Effector memory CD4-positive, alpha-beta T cell (primary cell): ENCODE measurements at places on chromosomes 7 and 10.

DNA sequence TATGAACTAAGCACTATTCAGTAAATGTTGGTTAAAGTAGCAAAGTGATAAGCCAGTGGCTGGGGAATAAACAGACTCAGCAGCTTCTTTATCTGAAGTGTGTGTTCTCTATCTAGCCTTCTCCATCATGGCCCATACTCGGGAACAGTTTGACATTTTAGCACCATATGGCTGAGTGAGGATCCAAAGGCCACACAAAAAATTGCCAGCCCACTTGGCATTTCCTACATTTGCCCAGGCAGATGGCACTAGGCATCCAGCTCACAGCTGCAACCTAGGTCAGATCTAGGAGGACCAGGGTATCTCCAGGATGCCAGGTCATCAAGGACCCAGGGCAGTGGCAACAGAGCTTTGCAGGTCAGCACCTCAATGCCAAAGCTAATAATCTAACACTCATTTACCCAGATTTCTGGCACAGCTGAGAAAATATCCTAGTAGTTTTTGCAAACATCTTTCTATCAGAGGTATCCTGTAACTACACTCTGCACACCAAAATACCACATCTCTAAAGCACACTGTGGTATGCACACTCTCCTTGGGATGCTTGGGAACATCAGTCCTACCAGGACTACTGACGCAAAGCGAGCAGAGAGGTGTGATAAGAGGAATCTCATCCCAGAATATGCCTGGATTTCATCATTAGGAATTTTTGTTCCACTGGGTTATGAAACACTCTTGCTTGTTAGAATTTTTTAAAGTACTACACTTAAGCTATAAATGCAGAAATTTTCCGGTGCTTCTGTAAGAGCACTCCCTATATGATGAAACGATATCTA, 61.7 kb downstream of the DOCK4 start:
- no peak for DNase-seq

GRCh38 chr7:140219672-140220524, 43.1 kb upstream of the KDM7A start:
- DNase-seq = no peak

- no peak for DNase-seq
These were observed 1.2 kb downstream of the GPNMB start for GRCh38 chr7:23247603-23248335.

GRCh38 chr7:55026867-55027490, 8.2 kb downstream of the EGFR start:
- DNase-seq = no peak

DNA sequence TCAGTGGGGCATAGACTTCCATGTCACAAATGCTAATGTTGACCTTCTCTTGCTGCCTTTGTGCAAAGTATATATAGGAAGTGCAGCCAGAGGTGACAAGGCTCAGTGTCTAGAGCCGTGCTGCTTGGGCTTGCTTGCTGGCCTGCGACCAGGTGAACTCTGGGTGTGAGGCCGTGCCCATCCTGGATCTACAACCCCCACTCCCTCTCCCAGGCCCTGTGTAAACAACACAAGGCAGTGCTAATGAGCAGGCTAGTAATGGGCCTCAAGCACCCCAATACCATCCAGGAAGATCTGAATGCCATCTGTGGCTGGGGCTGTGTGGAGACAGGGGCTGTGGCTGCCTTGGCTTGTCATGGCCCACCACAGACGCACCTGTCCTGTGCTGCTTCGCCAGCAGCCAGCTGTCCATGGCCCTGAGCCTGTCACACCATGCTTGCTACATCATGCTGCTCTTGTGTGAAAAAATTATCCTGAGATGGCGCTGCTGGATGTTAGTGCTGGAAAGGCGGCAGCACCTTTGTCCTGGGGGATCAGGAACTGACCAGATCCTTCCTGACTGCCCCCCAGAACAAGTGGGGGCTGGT, 107.6 kb upstream of the ZNF92 start:
- no peak for DNase-seq

DNA sequence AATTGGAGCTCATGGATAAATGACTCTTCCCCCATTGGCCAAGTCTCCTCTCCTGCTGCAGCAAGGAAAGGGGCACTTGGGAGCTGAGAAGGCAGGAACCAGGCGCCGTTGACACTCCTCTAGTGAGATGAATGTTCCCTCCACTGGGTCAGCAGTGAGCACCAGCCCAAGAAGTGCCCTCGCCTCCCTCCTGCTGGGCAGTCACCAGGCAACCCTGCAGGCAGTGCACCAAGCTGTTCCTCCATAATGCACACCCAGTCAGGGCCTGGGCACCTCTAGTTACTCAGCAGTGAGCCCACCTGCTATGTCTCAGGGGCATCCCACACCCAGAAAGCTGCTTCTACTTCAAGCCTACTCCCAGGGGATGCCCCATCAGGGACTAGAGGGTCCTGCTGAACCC, 84.3 kb downstream of the KCNMA1 start:
- DNase-seq = no peak

GRCh38 chr7:130350945-130351790, 6.6 kb downstream of the CPA5 start:
- no peak for DNase-seq

DNA sequence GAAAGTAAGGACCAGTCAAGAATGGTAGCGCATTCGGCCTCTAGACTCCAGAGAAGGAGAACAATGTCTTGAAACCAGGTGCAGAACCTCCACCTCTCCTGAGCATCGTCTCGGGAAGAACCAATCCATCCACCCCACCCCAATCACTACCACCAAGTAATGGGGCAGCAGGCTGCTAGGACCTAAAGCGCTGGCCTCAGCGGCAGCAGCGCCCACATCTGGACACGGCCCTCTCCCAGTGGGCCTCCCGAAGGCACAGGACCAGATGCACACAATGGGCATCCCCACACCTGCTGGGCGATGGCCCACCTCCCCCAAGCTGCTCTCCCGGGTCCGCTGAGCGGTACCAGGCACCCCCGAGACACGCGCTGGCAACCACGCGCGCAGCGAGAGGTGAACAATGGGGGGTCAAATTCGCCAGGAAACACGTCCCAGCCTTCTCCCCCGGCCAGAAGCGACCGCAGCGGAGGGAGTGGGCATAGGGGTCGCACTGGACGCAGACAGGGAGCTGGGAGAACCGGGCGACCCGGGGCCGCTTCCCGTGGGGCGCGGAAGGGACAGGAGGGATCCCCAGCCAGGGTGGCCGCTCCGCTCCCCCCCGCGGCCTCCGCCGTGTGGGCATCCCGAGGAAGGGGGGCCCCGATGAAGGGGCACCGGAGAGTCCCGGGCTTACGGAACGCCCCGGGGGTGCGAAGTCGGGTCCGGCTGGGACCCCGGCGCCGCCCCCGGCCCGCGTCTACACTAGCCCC, 506 bp downstream of the CTTNBP2 start:
- DNase-seq = no peak

- no peak for DNase-seq
These were observed 30.1 kb downstream of the CNNM2 start for GRCh38 chr10:102948176-102948575.

DNA sequence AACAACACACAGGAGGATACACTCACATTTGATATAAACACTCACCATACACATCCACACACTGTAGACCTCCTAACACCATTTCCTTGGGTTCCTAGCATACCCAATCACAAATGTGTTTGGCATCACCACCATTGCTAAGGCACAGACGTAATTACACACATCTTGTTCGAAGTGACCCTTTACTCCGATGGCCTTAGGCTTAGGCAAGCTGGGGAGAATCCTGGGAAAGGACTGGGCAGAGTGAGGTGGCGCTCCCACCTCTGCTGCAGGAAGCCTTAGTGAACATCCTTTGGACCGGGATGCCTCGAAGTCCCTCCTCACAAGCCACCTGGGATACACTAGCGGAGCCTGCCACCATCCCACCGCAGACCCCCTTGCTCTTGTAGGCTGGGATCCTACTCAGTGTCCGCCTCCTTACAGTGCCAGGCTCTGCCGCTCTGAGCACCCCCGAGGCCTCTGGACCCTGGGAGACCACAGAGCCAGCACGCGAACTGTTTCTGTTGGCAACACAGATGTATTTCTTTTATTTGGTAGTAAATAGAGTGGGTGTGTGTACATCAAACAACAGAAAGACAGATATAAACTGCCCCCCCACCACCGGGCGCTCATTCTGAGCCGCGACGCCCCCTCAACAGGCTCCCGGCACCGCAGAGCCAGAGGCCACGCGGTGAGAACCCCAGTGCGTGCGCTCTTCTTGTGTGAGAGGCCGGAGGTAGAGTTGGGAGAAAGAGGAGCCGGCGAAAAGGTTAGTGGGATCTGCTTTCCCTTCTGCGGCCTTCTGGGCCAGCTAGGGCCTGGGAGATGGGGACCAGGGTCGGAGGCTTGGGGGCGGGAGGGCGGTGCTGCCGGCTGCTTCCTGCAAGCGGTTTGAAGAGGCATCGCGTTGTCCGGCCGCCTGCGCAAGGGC, 5.9 kb upstream of the HMX2 start:
- DNase-seq = no peak

- DNase-seq = no peak
These were observed 4.7 kb upstream of the NOS3 start for GRCh38 chr7:150986099-150986512.

GRCh38 chr7:39294022-39294421, 272.2 kb upstream of the YAE1 start:
- DNase-seq = no peak

DNA sequence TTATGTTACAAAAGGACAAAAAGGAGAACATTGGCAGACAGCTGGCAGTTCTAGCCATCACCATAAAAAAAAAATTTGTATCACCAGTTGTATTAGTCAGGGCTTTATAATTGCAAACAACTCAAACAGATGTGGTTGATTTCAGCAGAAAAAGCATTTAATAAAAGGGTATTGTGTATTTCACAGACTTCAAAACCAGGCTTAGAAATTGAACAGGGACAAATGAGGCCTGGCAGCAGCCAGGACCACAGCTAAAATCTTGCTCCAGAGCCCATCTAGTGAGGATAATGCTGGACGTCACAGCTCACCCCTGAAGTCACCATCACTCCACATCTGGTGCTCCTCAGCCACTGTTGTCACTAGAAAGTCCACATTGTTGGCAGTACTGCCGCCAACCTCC, 52.9 kb upstream of the CALD1 start:
- DNase-seq = no peak

DNA sequence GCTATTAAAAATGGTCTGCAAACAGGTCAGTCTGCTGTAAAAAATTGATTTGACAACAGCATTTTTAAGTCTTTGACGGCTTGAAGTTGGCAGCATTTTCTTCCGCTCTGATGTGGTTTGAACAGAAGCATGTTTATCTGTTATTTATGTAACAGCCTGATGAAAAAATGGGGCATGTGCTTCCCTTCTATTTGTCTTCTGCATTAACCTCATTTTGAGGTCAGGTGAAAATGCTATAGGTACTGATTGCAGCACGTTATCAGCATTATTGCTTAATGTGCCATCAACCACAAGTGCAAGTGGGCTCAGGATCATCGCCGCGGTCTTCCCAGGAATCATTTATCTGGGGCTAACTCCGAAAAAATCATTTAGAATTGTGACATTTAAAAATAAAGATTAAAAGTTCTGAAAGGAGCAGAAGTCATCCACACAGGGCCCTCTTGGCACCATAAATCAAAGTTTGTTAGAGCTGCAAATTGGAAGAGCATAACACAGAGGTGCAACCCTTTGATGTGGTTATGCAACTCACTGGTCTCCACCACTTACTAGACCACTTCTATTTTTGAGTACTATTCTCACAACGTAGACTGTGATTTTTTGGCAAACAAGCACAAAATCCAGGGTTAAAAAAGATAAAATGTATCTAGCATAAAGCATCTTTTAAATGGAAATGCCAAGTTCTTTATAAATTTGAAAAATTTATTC, 307.7 kb downstream of the MDFIC start:
- DNase-seq = peak; percentile 11

GRCh38 chr10:34280599-34281374, 534.3 kb downstream of the PARD3 start:
- DNase-seq = no peak
